Stimulated activated CD4-positive, alpha-beta T cell treated with anti-CD3 and anti-CD28 coated beads, TNF-alpha, amount 100 ng/mL, for 4 hours (primary cell): ENCODE measurements at places on chromosomes 2 and 18.

GRCh38 chr2:72993147-72993932 is 76.0 kb downstream of the EMX1 start:
- peak; percentile 26 for DNase-seq

DNA sequence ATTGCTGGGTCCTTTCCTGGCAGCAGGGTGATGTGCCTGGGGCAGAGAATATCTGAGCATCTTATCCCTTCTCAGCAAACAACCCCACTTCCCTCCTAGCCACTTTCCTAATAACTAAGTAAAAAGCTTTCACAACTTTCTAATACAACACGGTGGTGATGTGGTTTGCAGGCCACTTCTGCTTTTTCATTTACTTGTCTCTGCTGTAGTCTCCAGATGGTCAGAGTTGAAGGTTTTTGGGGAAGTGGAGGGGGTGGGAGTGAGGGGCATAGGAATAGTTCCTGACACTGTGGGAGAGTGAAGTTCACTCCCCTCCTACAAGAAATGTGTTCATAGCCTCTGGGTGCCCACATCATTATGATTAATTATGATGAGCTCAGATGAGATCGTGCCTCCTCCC is 11.6 kb downstream of the OXER1 start:
- DNase-seq, result no peak

DNA sequence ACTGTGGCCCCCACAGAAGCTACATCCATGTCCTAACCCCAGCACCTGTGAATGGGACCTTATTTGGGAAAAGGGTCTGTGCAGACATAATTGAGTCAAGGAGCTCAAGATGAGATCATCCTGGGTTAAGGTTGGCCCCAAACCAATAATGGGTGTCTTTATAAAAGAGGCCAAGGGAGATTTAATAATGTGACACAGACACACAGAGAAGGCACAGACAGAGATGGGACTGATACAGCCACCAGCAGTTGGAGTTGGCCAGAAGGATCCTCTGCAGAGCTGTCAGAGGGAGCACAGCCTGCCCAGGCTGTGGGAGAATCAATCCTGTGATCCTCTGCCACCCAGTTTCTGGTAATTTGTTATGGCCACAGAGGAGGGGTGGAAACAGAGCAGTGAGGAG is 26.0 kb downstream of the SNORC start:
- DNase-seq, result no peak

DNA sequence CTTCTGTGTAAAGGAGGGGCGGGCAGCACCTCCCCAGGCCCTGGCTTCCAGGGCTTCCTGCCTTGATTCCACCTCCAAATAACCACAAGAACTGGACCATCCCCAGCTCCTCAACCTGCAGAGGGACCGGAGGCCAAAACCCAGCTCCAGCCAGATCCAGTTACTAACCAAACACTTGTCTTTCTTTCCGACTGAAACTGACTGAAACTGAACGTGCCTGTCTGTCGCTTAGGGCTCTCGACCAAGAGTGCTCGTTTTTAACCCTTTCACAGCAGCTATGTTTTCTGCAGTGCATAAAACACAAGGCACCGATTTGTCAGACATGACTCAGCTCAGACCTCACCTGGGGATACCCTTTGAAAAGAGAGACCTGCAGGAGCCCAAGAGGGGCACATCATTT is 249.9 kb upstream of the SIX2 start:
- no peak for DNase-seq

GRCh38 chr2:8661736-8662135 is 20.1 kb upstream of the ID2 start:
- no peak for DNase-seq

DNA sequence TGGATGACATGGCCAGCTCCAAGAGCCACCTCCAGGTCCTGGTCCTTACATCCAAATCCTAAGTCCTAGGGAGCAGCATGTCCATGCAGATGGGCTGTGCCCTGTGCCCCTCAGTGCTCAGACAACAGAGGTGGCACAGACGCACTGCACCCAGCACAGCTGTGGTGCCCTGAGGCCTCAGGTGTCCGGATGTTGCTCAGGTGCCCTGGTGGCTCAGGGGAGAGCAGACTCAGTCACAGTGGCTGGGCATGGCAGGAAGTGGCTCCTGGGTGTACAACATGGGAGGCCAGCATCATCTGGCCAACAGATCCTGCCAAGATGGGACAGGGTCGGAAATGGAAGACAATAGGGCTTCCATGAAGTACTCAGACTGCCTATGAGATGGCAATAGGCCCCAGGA is 50.1 kb downstream of the TIMM21 start:
- DNase-seq, result no peak

DNA sequence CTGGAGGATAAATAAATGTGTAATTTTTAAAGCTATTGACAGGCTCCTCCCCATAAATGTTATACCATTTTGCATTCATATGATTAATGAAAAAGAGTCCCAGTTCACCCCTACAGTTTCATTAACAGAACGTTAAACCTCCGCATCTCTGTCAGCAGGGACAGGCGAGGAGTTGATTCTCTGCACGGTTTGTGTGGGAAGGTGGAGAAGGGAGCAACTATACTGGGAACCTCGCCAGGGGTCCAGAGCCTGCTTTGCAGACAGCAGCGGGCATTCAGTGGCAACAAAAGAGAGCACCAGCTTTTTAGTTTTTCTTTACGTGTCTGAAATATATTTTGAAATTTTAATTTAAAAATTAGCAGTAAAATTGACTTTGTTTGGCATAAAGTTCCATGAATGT is 101.4 kb downstream of the FARSB start:
- DNase-seq, result no peak

GRCh38 chr2:11388262-11389051 is 44.0 kb upstream of the ROCK2 start:
- no peak for DNase-seq

DNA sequence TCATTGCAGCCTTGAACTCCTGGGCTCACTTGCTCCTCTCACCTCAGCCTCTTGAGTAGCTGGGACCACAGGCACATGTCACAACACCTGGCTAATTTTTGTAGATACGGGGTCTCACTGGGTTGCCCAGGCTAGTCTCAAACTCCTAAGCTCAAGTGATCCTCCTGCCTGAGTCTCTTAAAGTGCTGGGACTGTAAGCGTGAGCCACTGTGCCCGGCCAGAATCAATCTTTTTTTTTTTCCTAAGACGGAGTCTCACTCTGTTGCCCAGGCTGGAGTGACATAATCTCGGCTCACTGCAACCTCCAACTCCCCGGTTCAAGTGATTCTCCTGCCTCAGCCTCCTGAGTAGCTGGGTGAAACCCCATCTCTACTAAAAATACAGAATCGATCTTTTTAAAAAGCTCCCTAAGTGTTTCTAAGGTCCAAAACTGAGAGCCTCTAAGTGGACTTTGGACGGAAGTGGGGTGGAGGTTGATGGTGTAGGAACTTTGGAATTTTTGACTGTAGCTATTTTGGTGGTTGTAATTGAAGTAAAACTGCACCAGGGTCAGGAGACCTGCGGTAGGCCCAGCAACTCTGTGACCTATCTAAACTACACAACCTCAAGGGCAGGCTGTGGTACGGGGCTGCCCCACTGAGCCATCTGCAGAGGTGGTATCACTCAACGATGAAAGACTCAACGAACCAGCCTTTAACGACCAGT is 82.9 kb downstream of the POLR1A start:
- no peak for DNase-seq

GRCh38 chr2:7119132-7119835 is 202.1 kb downstream of the RNF144A start:
- no peak for DNase-seq

- no peak for DNase-seq
These were observed 6.0 kb upstream of the SLC39A10 start for GRCh38 chr2:195651046-195651445.

DNA sequence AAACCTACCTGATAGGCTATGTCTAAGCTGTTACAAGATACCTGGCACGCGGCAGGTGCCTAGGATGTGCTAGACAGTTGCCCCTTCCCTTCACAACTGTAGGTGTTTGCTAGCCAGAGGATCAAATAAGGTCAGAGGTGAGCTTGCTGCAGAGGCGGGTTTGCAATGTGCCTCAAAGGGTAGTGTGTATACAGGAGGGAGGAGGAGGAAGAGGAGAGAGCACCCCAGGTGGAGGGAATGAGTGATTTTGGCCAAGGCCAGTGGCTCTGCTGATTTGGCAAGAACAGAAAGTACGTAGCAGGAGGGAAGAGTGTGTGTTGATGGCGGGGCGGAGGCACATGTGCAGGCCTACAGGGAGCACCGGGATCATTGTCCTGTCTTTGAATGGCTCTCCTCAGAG is 236.5 kb downstream of the HAUS1 start:
- DNase-seq, result no peak

- DNase-seq, result no peak
These were observed 29.1 kb downstream of the RTP5 start for GRCh38 chr2:241898463-241899270.

- DNase-seq, result no peak
These were observed 18.7 kb downstream of the ARHGAP25 start for GRCh38 chr2:68753318-68753717.

- no peak for DNase-seq
These were observed 15.2 kb downstream of the KCNJ3 start for GRCh38 chr2:154713675-154714074.

- DNase-seq, result no peak
These were observed 59.0 kb downstream of the WDSUB1 start for GRCh38 chr2:159227467-159227866.

- DNase-seq, result no peak
These were observed 9.8 kb downstream of the SCN9A start for GRCh38 chr2:166365803-166366420.

DNA sequence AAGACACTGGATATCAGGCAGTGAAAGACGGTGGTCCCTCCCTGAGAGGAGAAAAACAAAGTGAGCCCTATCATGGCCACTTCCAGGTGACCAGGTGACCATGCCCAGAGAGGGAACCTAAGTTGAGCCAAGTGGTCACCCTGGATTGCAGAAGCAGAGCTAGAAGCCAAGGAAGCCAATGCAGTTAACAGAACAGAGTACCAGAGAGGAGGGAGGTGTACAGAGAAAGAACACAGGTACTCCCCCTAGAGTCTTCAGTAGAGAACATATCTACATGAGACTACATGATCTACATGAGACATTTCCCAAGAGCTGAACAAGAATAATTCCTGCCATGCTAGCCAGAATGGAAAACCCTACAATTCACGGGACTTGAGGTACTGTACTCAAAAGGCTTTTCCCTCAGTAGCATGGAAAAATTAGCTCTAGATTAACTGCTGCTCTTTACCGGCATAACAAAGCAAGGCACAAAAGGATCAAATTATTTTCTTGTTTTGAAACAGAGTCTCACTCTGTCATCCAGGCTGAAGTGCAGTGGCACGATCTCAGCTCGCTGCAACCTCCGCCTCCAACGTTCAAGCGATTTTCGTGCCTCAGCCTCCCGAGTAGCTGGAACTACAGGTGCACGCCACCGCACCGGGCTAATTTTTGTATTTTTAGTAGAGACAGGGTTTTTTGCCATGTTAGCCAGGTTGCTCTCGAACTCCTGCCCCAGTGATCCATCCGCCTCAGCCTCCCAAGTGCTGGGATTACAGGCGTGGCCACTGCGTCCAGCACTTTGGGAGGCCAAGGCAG is 23.5 kb downstream of the ROCK2 start:
- no peak for DNase-seq

GRCh38 chr2:85972355-85972754 is 83.6 kb upstream of the ST3GAL5 start:
- no peak for DNase-seq

GRCh38 chr18:13579874-13580273 is 146.5 kb downstream of the FAM210A start:
- no peak for DNase-seq

GRCh38 chr18:45441110-45441847 is 174.0 kb upstream of the SLC14A2 start:
- no peak for DNase-seq

DNA sequence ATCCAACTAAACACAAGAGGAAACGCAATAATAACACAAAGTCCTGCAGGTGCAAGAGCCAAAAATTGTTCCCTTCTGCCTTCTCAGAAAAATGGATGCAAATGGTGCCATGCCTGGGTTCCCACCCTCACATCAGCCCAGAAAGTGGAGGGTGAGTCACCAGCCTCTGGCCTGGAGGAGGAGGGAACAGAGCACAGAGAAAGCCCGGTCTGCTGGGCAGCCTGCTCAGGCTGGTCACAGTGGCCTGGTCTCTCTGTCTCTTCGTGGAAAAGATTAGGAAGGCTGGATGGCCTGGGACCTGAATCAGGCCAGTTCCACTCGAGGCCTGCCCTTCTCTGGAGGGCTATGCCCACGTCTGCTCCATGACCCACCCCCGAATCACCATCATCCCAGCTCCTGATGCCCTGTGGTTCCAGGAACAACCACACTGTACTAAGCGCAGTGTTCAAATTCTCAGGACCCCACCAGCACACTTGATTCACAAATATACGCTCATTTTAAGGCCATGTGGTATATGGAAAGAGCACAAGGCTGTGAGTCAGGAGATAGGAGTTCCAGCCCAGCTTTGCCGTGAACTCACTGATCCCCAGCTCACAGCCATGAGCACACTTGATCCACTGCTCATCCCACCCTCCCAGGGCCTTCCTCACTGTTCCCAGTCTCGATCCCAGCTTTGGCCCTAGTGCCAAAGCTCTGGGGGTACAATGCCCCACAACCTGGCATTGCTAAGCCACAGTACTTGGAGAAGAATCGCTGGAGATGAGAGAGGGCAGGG is 82.1 kb downstream of the ZBTB7C start:
- DNase-seq, result no peak

GRCh38 chr2:69567157-69567908 is 76.2 kb downstream of the AAK1 start:
- DNase-seq, result no peak

- DNase-seq, result no peak
These were observed 119.1 kb downstream of the CCDC74A start for GRCh38 chr2:131646669-131647297.

DNA sequence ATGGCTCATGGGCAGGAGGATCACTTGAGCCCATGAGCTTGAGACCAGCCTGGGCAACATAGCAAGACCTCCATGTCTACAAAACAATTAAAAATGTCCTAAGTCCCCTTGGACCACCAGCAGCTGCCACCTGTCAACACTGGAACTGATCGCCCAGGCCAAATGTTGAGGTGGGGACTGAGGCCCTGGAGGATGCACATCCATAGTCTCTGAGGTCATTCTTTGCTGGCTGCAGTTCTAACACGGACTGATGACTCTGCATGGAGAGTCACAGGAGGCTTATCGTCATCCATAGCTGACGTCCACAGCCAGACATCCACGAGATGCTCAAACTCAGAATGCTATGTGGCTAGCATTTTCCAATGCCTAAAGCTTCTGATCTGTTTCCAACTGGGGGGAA is 151.3 kb downstream of the BCL2 start:
- DNase-seq, result no peak

- no peak for DNase-seq
These were observed 16.1 kb downstream of the RASGRP3 start for GRCh38 chr2:33492399-33493134.

DNA sequence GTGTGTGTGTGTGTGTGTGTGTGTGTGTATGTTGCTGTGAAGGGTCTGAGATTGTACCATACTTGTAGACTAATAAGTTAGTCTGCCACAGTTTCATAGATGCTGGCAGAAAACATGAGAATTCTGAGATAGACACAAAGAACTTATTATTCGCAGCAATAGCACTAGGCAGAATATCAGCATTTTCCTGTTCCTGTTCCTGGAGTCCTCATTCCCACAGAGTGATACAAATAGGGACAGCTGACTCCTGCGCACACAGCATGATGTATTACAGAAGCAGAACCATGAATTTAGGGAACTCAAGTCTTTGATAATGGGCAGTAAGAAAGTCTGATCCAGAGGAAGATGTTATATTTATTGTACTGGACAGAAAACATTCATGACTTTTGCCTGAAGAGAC is 1466.3 kb downstream of the DPP10 start:
- DNase-seq, result no peak
